Pancreas (tissue), 10 donors: ENCODE measurements at places on chromosomes 7 and 10. TPM values are rescaled to one million over a fixed set of nuclear protein-coding genes. Genes with fewer than 3 reads are reported as not detected.

Gene PILRB
- total RNA-seq = 17.9 TPM

Gene LDB3
- total RNA-seq = 0.14 TPM

DNA sequence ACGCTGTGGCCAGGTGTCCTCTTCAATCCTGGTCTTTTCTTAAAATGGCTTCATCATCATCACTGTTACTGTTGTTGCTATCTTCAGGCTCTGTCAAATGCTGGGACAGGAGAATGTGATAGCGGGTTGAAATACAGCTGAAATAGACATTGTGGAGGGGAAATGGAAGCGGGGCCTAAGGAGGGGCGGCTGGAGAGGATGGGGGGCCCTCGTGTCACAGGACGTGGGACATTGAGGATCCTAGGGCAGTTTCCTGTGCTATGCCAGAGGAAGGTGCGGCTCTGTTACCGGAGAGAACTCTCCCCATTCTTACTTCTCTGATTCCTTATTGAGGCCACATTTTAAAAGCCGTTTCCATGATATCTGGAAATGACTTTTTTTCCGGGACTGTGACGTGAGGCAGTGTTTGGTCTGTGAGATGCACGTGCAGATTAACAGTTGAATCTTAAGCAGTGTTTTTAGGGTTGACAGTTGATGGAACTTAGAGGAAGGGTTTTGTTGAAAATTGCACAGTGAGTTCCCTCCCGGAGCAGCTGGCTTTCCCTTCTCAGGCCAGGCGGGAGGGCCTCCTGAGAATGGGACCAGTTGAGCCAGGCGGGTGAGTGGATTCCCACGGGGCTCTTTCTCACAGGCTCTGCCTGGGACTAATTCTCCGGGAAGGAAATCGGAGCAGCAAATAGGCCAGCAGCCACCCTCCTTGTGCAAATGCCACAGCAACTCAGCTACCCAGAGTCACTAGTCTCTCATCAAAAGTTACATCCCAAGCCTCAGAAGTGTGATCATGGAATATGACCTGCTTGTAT lies 125.2 kb downstream of the TACC2 start:
- DNase-seq = no peak

DNA sequence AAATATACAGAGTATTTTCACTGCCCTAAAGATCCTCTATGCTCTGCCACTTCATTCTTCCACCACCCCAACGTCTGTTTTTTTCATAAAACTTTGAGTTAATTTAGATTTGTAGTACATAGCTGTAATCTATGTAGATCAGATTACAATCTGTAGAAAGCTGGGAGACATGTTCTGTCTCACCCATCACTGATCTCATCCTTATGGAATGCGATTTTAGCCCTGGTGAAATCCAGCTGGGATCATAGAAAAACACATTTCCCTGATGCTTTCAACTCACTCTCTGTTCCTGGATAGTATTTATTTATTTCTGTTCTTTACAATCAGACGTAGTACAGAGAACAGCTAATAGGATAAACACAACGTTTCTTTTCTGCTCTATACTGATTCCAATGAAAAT lies 521.0 kb downstream of the KIF20B start:
- no peak for DNase-seq
